Activated gamma-delta T cell (primary cell): ENCODE measurements at places on chromosomes 1 and 21.

DNA sequence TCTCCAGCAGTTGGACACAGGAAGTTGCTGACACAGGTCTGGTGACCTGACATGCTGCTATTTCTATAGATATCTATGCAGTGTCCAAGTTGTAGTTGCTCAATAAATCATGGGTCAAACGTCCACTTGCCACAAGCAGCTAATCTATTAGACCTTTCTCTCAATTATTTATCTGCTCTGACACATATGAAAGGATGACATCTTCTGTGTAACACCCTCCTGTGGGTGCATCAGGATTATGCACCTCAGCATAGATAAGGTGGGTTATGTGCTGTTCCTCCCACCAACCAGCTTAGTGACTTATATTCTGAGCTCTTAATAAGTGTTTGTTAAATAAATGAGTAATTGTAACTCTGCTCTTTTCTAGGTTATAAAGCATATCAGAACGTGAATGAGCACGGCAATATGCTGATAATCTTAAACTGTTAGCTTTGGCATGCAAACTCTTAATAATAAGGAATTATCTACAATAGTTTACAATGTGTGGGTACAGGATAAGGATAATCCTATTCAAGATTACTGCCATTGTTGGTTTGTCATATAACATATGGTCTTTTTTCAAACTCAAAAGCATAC, 90.7 kb upstream of the GCLM start:
- no peak for DNase-seq

DNA sequence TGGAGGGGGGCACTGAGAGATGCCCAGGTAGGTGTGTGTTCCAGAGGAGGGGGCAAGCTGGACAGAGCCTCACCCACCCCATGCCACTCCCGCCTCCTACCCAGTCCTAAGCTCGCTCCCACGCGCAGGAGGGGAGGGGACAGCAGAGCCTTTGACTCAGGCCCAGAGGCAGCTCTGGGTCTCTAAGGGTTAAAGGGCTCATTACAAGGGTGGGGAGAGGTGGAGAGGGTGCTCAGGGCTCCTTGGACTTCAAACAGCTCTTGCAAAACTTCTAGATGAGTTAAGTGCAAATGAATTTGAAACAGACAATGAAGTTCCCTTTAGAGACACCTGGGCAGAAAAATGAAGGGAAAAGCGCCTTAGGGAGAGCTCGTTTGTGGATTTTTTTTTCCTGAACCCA, 104.2 kb upstream of the CASZ1 start:
- no peak for DNase-seq

DNA sequence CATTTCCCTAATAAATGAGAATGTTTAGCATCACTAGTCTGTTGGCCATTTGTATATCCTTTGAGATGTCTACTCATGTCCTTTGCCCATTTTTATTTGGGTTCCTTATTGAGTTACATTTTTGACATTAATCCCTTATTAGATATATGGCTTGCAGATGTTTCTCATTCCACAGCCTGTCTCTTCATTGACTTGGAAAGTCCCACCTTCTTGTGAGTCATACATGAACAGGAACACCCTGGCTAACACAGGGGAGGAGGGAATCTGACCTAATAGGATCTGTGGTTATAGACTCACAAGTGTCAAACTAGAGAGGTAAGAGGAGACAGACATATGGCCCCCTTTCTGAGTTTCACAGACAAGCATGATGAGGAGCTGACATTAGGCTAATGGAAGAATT, 11.5 kb downstream of the ZP4 start:
- DNase-seq: no peak

GRCh38 chr1:113388621-113389358, 1.5 kb upstream of the MAGI3 start:
- DNase-seq: no peak

DNA sequence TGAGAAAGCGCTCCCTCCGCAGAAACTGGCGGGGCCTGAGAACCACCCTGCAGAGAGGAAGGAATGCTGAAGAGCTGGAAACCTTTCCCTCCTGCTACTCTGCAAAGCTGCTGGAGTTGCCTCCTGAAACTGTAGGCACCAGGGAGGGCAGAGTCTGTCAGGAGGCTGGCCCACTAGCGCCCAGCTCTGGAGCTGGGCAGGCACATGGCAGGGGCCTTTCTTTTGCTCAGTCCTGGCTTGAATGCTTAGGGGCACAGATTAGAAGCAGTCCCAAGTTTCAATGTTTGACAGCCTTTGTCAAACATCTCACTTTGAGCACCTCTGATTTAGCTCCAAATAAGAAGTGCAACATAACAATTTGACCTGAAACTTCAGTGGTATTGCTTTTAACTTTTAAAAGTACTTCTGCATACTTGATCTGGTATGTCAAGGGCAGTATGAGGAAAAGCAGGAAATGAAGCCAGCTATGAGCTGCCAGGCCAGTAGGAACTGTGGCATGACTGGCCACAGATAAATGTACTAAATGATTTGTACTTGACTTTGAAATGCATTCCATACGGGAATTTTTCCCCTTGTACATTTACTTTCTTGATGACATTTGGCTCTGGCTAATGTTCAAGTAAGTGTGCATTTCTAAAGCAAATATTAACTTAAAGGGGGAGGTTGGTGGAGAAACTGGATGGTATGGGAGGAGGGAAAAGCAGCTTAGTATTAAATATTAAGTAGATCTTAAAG, 7.2 kb downstream of the C1orf116 start:
- no peak for DNase-seq

DNA sequence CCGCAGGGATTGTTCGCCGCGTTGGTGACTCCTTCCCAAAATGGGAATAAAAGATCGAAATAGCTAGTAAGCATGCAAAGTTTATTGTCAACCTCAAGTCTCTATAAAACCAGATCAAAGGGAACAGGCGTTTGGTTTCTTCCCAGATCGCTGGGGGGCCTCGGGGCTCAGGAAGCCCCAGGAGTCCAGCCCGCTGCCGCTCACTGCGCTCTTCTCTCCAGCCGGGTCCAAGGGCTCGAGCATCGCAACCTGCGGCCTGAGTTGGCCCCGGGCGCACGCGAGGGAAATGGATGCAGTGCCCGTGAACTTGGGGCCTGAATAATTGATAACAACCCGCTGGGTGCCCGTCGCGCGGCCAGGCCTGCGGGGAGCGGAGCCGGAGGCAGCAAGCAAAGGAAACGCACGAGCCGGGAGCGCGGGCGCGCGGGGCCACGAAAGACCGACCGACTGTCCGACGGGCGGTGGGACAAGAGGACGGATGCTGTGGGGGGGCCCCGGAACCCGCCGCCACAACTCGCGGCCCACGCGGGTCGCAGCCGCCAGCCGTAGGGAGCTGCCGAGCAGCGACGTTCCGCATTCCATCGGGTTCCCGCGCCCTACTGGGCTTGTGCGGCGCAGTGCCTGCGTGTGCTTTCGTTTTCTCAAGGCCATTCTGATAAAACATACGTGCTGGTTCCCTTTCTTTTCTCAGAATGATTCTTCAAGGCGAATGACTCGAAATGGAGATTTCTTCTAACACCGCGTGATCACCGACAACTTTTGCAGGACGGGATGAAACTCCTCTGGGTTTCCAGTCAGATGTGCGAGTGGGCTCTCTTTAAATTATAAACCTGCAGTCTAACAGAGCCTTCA, 14.0 kb upstream of the ALX3 start:
- no peak for DNase-seq

- DNase-seq: no peak
These were observed 29.5 kb downstream of the CAPN2 start for GRCh38 chr1:223741861-223742260.

GRCh38 chr1:74368335-74368734, 133.1 kb downstream of the TNNI3K start:
- DNase-seq: no peak

- DNase-seq: no peak
These were observed 107.7 kb downstream of the KIAA0319L start for GRCh38 chr1:35449334-35450008.

DNA sequence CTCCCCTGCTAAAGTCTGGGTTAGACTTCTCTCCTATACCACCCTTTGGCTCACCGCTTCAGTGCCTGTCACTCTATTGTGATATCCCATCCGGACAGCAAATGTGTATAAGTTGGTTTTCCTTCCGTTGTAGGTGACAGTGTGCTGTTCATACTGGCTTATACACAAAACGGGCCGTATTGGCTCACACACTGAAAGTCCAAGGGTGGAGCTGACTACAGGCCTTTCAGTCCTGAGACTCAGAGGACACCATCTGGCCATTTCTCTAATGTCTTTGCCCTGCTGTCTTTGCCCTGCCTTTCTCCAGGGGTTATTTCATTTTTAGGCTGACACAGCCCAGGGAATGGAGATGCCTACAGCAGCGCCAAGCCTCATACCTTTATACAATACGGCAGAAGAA, 90.7 kb downstream of the URB2 start:
- DNase-seq: no peak

DNA sequence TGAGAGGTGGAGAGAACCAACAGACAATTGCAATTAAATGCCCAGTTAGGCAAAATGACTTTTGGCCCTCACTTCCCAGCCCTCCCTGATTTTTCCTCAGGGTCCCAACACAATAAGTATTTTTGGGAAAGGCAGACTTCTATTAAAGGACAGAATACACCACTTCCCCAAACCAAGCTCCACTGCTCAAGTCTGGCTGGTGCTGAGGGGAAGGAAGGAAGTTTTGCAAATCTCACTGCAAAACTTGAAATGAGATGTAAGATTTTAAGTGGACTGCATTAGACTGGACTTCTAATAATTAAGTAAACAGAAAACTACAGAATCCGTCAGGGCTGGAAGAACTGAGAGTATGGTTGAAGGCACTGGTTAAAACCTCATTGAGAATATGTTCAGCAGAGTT, 32.2 kb upstream of the CD1D start:
- DNase-seq: no peak

- DNase-seq: no peak
These were observed 21.2 kb downstream of the AGRN start for GRCh38 chr1:1041092-1041523.

GRCh38 chr1:1760715-1761114, 17.6 kb downstream of the NADK start:
- no peak for DNase-seq

DNA sequence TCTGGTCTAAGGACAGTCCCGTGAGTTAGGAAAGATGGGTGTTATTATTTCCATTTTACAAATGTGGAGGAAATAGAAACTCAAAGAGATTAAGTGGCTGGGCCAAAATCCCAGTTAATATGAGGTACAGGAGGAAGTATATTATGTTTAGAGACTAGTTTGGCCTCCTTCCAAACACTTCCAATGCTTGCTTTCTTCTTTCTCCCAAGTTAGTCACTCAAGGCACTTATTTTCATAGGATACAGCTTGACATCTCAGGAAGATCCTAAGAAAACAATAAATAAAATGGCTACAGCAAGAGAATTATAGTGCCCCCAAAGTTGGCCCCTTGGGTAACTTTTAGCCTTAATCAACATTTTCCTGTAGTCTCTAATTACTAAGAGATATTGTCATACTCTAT, 47.5 kb upstream of the IPO9 start:
- no peak for DNase-seq

GRCh38 chr1:6912518-6912917, 127.3 kb downstream of the CAMTA1 start:
- no peak for DNase-seq

- no peak for DNase-seq
These were observed 32.0 kb downstream of the NFIA start for GRCh38 chr1:61114178-61114870.

DNA sequence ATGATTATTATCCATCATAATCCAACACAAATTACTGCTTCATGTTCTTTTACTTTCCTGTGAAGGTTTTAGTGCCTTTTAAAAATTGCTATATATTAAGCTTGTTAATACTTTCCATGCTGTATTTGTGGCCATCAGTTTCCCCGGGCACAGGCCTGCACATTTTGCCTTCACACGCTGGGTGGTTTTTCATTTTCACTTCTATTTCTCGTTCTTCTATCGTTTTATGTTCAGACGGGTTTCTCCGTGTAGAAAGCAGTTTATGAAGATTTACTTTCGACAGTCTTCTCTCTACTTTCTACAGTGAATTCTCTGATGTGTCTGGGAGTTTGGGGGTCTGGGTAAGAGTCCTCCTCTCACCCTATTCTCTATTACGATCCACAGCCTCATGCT, 9.5 kb downstream of the RUNX3 start:
- no peak for DNase-seq

DNA sequence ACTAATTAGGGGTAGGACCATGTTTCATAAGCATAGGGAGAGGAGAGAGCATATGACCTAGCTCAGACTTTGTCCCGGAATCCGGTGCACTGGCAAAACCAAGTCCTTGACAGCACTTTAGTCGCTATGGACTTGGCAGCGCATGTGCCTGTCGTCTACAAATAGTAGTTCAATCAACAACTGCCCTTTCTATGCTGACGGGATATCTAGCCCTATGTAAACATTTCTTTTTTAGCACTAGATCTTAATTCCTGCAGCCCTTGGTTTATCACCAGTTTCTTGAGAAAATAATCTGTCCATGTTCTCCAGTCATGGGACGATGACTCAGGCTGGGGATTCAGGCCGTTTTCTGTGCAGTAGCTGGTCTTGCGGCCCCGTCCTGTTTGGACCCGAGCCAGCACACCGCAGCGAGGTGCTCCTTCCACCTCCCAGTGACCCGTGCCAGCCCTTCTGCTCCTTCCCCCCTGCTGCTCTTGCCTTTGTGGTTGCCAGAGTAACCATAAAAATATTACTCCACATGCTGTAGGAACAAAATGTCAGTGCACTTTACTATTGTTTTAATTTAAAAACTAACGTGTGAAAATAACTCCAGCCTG, 8.6 kb upstream of the MT1HL1 start:
- DNase-seq: no peak

- no peak for DNase-seq
These were observed 2.8 kb upstream of the C1orf162 start for GRCh38 chr1:111471012-111471411.

DNA sequence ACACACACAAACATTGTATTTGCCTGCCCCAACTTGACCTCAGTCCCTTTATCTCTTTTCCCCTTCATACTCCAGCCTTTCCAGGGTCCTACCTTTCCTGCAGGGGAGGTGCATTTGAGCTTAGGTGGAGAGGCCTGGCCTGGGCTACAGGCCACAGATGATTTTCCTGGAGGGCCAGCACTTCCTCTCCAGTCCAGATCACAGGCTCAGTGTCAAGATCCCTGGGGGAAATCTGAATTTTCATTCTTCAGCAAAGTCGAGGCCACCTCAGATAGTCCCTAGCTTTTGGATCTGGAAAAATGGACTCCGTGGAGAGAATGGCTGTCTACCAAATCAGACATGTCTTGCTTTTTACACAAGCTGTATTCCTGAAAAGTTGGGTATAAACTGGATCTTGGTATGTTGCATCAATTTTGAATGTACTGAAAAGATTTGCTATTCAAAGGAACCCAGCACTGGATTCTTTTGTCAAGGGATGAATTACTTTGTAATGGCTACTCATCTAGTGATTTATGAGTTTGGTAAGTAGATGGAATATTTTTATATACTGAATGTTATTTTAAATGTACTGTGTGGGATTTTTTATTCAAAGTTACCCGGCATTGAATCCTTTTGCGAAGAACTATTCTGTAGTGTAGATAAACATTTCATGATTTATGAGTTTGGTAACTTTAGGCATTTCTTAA, 78.7 kb downstream of the DDR2 start:
- DNase-seq: no peak

- DNase-seq: no peak
These were observed 7.1 kb downstream of the HEYL start for GRCh38 chr1:39632323-39632681.

GRCh38 chr1:231201979-231202633, 38.9 kb upstream of the GNPAT start:
- DNase-seq: no peak

GRCh38 chr1:45785583-45785982, 17.8 kb upstream of the MAST2 start:
- DNase-seq: no peak
